Astrocyte of the spinal cord (primary cell): ENCODE measurements at places on chromosomes 16 and 17.

DNA sequence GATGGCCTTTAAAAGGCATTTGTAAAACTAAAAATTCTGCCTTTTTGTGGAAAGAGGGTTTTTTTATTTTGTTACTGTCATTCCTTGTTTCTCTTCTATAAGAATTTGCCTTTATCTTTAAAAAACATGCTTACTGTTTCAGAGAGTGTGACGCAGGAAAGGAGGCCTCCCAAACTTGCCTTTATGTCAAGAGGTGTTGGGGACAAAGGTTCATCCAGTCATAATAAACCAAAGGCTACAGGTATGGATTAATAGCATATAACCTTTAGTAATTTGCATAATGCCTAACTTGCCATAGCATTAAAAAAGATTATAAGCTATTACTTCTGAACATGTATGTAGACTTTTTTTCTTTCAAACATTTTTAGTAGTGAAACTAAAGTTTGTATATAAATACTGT, 34.2 kb downstream of the CYLD start:
- DNase-seq, result no peak

- DNase-seq, result peak; percentile 79
Measured at GRCh38 chr16:85114909-85115567, 2.8 kb upstream of the CIBAR2 start.

DNA sequence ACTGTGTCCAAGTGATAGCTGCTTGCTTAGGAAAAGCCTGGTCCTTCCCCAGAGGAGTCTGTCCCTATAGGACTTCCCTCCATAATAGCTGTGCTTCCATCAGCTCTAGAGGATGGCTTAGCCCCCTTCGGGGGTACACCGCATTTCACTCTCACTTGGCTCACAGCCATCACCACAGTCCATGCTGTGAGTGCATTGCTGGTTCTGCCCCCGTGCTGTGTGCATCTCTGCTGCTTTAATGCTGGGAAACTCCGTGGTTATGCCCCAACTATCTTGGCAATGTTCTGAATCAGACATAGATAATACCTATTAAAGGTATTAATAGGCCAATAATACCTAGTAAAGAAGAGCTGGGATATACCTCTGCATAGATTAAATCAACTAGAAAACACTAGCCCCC, 58.3 kb downstream of the SIAH1 start:
- no peak for DNase-seq

DNA sequence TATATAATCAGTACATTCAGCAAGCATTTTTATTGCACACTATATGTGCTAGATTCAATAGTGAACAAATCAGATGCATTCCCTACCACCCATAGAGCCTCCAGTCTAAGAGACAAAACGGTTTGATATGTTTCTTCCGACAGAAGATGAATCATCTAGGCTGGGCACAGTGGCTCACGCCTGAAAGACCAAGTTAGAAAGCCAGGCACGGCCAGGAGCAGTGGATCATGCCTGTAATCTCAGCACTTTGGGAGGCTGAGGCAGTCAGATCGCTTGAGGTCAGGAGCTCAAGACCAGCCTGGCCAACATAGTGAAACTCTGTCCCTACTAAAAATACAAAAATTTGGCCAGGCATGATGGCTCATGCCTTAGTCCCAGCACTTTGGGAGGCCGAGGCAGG, 18.3 kb upstream of the COPRS start:
- peak; percentile 43 for DNase-seq

DNA sequence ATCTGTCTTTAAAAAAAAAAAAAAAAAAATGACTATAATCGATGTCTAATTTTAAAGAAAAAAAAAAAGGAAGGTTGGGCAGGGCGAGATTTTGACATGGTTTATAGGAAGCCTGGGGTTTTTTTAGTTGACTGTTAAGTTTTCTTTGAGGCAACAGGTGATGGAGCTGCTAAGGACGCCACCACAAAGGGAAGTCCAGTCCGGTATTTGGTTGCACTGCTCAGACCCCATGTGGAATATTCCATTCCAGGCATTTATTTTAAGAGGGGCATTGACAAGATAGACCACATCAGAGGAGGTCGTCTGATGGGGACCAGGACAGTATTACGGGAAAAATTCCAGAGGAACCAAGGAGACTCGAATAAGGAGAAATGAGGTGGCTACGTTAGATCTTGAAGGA, 168.4 kb downstream of the CCDC182 start:
- DNase-seq, result no peak

DNA sequence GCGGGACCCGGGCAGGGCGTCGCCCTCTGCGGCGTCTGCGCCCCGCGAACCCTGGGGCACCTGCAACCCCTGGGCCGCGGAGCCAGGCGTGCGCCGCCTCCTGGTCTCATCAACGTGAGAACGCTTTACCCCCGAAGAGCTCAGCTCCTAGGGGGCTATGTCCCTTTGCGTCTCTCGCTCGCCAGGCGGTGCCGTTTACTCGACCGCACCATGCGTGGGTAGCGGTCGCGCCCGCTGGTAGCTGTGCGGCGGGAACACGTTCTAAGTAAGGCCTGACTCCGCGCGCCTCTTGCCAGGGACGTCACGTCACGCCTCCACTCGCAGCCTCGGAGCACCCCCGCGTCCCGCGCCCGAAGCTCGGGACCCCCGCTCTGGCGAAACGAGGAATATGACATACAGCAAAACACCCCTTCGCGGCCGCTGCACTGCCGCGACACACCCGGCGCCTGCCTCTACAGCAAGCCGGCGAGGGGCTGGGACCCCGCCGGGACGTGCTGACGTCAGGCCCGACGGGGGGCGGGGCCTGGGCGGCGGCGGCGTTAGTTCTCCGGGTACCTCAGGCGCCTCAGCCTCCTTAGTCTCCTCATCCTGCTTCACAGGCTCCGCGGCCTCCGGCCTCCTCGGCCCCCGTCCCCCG, at the start of gene RAB11FIP3:
RAB11FIP3 (plus strand) TSS at position 568 of the 637 bp plus-strand sequence. CDS start 358 bp downstream, outside the sequence.
- DNase-seq, result peak; percentile 84

DNA sequence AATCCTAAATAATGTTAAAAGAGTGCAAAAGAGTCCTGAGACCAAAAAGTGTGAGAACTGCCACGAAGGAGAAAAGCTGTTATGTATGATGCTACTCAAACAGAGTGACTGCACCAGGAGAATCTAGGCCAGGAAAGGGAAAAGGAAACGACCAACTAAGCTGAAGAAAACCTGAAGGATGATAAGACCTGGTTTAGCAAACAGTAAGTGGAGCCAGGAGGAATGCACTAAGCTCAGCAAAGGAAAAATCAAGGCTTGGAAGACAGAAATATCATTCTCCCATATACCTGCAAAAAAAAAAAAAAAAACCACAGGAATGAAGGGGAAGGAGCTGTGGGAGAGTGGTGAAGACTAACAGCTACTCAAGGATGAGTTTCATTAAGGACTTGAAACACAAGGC, 21.1 kb downstream of the CMC2 start:
- DNase-seq, result no peak

- DNase-seq, result no peak
Measured at GRCh38 chr16:23207485-23207884, 24.9 kb downstream of the SCNN1G start.
